ENCODE measurements at places on chromosomes 7 and 10.

DNA sequence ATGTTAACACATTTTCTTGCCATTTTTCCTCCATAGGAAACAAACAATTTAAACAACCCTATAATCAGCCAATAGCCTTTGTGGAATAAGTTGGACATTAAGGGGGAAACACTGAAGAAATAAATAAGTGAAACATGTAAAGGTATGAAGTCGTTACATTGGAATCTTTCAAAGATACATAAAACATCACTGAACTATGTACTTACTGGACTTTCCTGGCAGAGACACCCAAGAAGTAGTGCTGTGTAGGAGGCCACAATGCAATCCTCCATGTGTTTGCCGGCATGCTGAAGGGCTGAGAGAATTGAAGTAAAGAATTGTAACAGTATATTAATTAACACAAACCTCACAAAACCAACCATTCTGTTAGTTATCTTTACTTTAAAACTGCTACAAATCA lies 76.5 kb upstream of the GRID1 start:
- DNase-seq = no peak

GRCh38 chr10:68434657-68435056 lies 27.6 kb upstream of the RUFY2 start:
- no peak for DNase-seq

DNA sequence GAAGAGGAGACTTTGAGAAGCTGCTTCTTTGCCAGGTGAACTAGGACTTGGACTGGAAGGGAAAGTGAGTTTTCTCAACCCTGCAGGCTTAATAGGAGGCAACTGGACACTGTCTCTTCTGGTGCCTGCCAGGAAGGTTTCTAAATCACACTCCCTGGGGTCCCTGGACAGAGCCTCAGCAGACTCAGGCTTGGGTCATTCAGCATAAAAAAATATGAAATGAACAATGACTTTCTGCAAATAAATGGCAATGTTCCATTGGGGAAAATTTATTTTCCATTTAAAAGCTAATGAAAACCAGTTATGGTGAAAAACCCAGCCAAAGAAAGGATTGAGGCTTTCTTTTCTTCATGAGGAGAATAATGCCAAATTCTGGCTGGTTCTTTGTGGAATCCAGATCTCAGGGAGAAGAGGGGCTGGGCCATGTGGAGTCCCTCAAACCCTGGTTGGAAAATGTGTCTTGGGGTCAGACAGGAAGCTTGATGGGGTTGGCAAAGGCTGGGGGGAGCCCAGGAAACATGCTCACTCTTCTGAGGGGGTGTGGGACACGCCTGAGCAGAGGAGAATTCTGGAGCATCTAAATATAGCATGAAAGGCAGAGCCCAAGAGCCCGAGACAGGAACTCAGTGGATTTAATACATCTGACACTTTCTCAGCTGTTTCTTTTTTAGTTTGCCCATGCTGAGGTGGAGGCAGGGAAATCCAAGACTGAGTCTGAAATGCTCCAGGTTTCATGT lies 65.2 kb upstream of the EMX2 start:
- DNase-seq = no peak

GRCh38 chr10:122342293-122343134 lies 32.0 kb upstream of the PLEKHA1 start:
- DNase-seq = peak; percentile 4

DNA sequence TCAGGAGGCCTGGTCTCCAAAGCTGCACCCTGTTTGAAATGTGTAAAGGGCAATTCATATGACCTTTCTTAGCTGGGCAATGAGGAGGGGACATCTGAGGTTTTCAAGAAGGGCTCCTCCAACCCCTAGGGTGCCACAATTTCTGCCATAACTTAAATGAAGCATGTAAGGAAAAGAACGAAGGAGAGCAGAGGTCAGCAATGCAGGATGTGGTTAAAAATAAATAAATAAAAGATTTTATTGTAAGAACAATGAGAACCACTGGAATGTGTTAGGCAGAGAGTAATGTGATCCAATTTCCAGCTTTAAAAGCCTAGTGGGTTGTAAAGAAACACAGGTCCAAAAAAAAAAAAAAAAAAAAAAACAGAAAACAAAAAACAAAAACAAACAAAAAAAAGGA lies 673.1 kb downstream of the TNS3 start:
- DNase-seq = no peak

DNA sequence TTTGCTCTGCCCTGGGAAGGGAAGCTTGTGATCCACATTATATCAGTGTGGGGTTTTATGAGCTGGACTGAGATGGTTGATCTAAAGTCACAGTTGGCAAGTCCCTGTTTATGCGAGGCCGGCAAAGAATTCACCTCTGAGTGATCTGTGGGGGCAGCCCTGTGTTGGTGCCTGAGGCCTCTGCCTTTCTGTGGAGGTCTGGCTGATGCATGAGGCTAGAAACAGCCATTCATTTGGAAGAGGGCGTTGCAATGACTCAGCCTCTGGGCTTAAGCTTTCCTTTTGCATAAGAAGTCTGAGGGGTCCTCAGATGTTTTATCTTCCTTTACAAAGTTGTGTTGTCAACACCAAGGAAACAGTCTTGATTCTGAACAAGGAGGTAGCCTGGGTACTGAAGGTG lies 126.9 kb downstream of the MGMT start:
- no peak for DNase-seq

- peak; percentile 20 for DNase-seq
Measured at GRCh38 chr10:129871966-129872365, 92.1 kb downstream of the EBF3 start.

DNA sequence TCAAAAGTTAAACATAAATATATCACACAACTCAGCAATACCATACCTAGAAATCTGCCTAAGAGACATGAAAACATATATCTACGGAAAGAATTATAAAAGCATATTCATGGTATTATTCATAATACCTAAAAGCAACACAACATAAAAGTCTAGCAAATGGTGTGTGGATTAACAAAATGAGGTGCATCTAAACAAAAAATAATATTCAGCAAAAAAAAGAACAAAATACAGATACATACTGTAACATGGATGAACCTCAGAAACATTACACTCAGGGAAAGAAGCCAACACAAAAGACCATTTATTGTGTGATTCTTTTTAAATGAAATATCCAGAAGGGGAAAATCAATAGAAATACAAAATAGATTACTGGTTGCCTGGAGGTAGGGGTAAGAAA lies 155.0 kb downstream of the IMMP2L start:
- no peak for DNase-seq

GRCh38 chr10:80504158-80504811 lies 33.4 kb upstream of the SH2D4B start:
- no peak for DNase-seq

GRCh38 chr7:99000904-99001465 lies 122.7 kb downstream of the TRRAP start:
- no peak for DNase-seq

DNA sequence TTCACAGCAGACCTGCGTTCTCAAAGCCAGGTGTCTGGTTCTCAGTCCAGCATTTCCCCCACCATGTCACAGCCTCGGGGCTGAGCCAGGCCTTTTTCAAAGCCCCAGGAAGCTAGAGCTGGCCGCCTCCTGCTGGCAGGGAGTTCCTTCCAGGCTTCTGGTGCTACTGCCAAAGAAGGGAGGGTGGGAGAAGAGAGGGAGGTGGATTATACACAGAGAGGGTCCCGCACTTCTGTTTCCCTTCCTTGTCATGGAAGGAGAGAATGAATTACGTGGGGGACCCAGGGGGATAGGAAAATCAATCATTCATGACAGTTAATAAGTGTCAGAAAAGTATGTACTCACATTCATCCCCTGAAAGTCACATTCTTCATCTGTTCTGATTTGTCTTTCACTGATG lies 600 bp upstream of the LGI1 start:
- no peak for DNase-seq

- peak; percentile 45 for DNase-seq
Measured at GRCh38 chr10:113765910-113766309, 14.4 kb downstream of the PLEKHS1 start.

- DNase-seq = no peak
Measured at GRCh38 chr7:28940741-28941384, 17.3 kb downstream of the TRIL start.

GRCh38 chr10:133318494-133319127 lies 9.9 kb downstream of the ZNF511 start:
- DNase-seq = peak; percentile 40

- DNase-seq = no peak
Measured at GRCh38 chr7:28083164-28083997, 97.2 kb downstream of the JAZF1 start.

DNA sequence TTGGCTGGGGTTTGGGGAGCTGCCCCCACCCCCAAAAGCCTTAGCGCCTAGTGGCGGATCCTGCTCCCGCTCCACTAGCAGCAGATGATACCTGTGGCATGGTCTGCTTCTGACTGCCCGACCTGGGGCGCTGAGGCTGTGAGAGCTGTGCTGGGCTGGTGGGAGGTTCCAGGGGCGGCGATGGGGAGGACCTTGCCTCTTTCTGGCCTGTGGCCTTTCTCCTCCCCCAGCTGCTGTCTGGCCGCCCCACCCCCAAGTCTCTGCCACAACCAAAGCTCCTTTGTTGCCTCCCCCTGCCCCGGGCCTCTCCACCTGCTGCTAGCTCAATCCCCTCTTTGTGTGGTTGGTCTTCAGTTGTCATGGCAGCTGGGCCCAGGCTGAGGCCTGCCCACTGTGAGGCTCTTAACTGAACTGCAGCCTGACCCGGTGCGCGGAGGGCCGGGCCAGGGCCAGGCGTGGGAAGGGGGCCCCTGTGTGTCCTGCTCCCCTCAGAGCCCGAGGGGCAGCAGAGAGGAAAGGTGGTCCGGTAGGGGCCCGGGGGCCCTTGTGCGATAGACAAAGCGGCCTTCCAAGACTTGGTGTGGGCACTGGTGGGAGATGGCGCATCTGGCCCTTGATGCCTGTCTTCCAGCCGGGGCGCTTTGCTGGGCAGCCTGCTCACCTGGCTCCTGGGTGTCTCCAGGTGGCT lies 4.7 kb downstream of the ZNF775 start:
- peak; percentile 99 for DNase-seq

GRCh38 chr10:19895500-19895899 lies 79.3 kb downstream of the PLXDC2 start:
- DNase-seq = no peak

GRCh38 chr7:95883217-95883616 lies 110.9 kb downstream of the DYNC1I1 start:
- no peak for DNase-seq

GRCh38 chr10:97714401-97715258 lies 1.1 kb downstream of the MARVELD1 start:
- peak; percentile 59 for DNase-seq

All from NCI-H526 (cell line).